GM12891 (cell line): ENCODE measurements at places on chromosomes 12 and 14.

- no peak for DNase-seq
These were observed 9.2 kb downstream of the HAL start for GRCh38 chr12:95986635-95987570.

DNA sequence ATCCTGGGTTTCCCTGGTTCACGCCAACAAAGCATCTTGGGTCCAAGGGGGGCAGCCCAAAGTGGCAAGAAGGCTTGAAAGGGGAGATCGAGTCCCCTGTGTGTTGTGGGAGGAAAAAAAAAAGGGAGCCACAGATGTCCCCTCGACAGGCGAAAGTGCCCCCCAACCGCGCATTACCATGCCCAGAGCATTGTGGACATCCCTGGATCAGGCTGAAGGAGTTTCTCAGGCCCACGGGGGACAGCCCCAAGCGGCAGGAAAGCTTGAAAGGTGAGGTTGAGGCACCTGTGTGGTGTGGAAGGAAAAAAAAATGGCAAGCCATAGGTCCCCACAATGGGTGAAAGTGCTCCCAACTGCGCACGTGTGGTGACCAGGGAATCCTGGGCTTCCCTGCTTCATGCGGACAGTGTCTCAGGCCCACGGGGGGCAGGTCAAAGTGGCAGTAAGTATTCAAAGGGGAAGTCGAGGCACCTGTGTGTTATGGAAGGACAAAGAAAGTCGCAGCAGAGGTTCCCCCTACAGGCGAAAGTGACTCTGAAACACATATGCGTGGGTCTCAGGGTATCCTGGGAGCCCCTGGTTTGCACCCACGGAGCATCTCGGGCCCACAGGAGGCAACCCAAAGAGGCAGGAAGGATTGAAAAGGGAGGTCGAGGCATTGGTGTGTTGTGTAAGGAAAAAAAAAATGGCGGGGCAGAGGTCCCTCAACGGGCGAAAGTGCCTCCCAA lies 580.1 kb downstream of the ALG10 start:
- DNase-seq: no peak

DNA sequence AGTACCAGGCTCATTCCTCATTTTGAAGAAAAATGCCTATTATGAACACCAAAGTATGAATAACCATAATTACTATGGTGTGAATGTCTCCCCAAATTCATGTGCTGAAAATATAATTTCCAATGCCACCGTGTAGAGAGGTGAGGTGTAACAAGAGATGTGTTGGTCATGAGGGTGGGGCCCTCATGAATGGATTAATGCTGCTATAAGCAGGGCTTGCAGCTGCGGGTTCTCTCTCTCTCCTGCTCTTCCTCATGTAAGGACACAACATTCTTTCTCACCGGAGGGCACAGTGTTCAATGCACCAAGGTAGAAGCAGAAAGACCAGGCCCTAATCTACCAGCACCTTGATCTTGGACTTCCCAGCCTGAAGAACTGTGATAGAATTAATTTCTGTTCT lies 70.0 kb downstream of the TMTC1 start:
- DNase-seq: no peak

DNA sequence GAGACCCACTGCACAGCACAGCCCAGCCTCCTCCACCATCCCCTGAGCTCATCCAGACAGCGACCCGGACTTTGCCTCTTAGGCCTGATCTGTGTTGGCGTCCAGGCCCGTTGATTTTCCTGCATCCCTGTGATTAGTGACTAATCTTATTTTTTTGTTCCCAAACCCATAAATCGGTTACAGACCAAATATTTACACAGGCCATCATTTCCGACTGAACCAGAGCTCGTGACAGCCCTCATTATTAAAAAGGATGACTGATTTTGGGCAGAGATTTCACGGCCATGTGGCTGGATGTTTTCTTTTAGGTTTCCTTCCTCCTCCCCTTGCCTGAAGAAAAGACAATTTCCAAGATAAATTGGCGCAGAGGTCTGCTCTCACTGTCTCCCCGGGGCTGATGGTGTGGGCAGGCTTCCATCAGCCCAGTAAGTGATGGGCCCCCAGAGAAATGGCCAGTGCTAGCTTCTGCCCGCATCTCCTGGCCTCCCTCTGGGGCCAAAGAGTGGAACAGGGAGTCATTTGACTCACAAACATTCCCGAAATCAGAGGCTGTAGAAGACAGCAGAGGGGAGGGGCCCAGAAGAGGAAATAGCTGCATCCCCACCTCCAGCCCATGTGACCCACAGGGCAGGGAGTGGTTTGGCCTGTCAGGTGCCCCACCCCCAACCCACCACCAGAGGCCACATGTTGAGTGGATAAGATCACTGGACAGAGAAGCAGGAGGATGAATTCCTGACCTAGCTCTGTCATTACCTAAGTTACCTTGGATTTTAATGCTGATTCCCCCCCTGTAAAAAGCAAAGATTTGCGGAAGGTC lies 283.5 kb downstream of the KSR2 start:
- no peak for DNase-seq

DNA sequence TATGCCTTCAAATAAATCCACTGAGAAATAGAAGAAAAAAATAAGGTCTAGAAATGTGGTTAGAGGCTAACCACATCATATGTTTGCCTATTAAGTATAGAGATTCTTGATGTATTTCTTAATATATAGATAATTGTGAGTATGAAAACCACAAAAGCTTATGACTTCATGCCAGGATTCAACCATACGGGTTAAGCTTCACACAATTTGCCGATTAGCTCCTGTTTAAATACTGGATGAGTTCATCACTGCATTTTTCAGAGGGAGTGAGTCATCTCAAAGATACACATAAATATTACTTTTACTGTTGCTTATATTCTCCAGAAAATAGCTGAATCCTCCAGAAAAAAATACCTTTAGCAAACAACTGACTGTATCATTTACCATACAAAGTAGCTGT lies 79.6 kb downstream of the RPL10L start:
- no peak for DNase-seq

- DNase-seq: no peak
These were observed 155.6 kb downstream of the ETV6 start for GRCh38 chr12:11805043-11805442.

DNA sequence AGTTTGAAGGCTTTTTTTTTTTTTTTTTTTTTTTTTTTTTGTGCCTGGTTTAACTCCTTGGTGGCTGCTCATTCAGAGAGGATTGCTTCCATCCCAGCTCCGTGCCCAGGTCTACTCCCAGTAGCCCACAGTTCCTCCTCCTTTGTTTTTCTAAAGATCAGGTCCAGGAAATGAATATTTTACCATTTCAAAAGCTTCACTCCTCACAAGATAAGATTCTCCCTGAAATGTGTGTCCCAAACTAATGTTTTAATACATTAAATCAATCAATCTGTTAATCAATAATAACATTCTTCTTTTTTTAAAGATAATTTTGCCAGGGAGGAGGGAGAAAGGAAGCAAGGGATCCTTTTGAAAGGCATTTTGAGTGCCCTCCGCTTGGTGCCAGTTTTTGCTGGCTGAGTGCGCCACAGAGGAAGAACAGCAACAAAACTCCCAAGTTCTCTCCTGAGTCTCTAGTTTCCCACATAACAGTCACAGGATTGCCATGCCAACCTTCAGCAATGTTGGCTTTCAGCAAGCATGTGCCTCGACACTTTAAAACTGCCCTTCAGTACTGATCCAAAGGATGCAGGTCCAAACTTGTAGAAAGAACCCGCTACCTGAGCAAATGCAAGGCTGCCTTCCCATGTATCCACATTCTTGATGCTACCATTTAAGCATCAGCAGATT lies 99.2 kb downstream of the RMST start:
- DNase-seq: no peak

GRCh38 chr14:51612449-51612848 lies 39.3 kb upstream of the FRMD6 start:
- no peak for DNase-seq

DNA sequence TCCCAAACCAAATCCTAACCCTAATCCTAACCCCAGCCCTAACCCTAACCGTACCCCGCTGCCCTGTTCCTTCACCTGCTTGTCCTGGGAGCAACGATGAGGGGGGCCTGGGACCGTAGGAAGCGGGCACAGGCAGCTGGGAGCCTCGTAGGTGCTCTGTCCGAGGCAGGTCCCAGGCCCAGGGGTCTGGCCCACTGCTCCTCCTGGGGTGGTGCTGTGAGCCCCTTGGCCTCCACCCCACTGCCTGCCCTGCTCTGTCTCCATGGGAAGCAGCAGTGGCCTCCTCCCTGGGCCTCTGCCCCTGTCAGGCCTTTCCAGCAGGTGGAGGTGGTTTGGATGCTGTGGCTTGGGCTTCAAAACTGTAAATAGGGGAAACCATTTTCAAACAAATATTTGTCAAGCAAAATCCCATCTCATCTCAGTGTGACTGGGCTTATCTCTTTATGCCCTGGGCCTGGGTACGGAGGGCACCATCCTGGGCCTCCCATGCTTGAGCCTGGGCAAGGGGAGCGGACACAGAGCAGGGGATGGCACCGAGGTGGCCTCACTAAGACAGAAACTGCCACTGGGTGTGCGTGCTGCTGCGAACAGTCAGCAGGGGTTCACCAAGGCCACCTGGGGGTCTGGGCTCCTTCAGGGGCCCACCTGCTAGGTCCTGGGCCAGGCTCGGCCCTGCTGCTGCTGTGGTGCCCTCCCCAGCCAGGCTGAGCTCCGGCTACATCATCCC lies 3.7 kb upstream of the BEGAIN start:
- no peak for DNase-seq

DNA sequence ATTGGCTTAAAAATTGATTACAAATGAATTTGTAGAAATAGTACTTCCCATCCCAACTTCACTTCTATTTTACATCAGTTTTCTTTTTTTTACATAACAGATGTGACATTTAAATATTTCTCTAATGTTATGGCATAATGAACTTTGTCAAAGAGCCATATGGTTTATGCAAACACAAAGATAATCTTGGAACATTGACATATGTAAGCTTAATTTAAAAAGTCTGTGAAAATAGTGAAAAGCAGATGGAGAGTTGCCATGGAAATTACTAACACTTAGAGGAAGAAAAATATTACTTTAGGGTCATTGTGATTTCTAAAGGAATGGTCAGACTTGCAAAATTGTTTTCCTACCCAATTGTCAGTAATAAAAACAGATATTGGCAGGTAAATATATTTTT lies 232.4 kb downstream of the AEBP2 start:
- no peak for DNase-seq

- DNase-seq: no peak
These were observed 28.7 kb upstream of the ITPR2 start for GRCh38 chr12:26861690-26862089.

- no peak for DNase-seq
These were observed 79.2 kb downstream of the CCDC88C start for GRCh38 chr14:91338379-91338778.

DNA sequence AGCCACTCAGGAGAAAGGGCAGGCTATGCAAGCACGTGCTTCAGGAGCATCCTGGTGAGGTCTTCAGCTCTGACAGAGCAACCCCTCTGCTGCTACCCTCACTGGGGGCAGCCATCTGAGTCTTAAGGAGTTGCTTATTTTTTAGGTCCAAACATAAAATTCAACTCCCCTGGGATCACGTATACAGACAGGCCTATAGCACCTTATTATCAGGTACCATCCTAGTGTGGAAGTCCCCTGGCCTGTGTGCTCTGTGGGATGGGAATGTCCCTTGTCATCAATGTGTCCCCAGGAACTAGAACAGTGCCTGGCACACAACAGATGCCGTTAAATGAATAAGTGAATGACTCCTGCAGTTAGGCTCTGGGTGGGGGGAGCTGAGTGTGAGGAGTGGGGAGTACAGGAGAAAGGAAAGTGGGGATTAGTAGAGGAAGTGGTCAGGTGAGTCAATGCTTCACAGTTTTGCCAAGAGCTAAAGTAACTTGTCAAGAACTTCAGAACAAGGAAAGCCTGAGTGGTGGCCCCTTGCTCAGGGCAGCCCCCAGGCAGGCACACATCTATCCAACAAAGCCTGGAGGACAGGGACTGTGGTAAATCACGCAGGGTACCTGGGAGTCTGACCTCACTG lies 33.5 kb downstream of the DAD1 start:
- no peak for DNase-seq
